ENCODE measurements at places on chromosomes 7 and 10. TPM values are rescaled to one million over a fixed set of nuclear protein-coding genes. Genes with fewer than 3 reads are reported as not detected.

- no peak for DNase-seq
Observed at GRCh38 chr7:44881610-44882009, 3.7 kb downstream of the PURB start.

GRCh38 chr7:42345478-42346299 is 108.7 kb upstream of the GLI3 start:
- no peak for DNase-seq

DNA sequence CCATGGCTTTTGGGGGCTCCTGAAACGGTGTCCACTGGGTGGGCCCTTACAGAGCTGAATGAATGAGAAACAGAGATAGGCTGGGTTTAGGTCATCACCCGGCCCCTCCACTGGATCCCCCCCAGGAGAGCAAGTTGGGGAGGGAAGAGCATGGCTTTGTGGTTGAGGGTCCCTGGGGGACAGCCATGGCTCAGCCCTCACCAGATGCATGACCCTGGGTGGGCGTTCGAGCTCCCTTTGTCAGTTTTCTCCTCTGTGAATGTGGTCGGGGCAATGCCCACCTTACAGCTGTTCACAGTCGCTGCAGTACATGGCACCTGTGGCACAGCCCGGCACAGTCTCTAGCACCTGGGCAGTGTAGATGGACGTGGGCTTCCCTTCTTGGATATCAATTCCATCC is 40.6 kb upstream of the CXCL12 start:
- no peak for DNase-seq

DNA sequence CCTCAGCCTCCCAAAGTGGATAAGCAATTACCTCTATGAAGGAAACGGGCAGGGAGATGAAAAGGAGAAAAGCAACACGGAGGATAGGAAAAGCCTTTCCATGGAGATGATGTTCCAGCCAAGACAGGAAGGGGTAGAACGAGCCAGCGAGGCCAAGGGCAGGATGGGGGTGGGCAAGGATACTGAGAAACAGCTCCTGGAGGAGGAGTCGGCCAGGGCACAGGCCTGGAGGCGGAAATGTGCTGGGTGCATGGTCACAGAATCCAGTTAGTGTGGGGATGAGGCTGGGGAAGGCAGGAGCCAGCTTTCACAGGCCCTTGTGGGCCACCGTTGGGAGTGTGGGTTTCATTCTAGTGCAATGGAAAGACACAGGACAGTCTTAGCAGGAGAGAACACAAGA is 162.6 kb downstream of the JAZF1 start:
- no peak for DNase-seq

DNA sequence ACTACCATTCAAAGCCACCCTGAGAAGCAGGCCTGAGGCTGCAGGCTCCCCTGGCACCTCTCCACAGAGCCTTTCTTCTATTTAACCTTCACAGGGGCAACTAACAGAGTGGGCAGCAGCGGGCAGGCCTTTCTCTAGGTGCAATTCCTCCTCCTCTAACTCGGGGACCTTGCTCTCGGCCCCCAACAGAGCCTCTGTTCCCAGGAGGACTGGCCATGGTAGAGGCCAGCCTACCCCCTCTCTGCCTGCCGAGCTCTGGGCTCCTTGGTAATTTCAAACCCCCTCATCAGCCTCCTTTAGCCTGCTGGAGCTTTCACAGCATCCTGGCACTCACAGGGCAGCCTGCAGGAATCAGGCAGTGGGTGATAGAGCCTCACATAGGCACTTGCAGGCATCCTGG is 920.8 kb upstream of the ZNF722 start:
- no peak for DNase-seq

DNA sequence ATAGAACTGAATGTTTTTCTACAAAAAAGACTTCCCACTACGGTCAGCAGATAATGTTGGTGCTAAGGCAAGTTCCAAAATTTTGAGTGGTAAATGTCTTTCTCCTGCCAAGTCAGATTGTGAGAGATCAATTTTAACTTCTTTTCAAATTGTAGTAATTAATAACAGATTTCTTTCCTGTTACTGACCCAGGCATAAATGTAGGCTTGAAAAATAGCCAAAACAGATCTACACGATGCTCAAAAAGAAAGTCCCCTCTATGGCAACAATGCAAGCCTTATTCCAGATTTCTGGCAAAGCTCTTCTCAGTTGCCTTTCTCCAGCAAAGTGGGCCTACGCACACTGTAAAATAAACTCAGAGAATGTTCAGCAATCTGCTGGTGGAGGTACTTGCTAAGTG is 641.0 kb upstream of the NRP1 start:
- DNase-seq = no peak

GRCh38 chr10:110556969-110557601 is 10.4 kb upstream of the SMC3 start:
- peak; percentile 51 for DNase-seq

DNA sequence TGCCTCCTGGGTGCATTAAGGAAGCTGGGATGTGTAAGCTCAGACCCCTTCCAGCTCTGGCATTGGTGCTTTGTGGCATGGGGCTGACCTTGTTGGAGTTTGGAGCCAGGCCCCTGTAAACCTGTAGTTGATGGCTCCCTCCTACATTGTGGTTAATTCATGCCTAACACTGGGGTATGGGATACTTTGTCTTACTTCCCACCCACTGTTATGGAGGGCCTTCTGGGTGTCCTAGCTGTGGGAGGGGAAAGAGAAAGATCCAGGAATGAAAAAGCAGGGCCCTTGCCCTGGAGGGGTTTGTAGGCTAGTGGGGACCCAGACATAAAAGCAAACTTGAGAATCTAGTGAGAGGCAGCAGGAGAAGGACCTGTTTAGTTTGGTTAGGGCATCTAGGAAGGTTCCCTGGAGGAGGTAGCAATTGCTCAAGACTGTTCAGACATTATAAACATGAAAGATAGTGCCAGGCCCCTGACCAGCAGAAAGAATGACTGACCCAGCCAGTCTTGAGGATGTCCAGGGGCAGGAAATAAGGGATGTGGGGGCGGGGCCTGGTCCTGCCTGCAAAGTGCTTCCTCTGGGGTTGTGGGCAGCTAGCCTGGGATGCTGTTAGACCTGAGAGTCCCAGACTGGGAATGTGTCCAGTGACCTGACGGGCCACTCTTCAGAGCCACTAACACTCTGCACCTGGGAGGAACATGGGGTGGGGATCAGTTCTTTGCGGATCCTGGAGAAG is 6.6 kb downstream of the ADAMTS14 start:
- DNase-seq = no peak

DNA sequence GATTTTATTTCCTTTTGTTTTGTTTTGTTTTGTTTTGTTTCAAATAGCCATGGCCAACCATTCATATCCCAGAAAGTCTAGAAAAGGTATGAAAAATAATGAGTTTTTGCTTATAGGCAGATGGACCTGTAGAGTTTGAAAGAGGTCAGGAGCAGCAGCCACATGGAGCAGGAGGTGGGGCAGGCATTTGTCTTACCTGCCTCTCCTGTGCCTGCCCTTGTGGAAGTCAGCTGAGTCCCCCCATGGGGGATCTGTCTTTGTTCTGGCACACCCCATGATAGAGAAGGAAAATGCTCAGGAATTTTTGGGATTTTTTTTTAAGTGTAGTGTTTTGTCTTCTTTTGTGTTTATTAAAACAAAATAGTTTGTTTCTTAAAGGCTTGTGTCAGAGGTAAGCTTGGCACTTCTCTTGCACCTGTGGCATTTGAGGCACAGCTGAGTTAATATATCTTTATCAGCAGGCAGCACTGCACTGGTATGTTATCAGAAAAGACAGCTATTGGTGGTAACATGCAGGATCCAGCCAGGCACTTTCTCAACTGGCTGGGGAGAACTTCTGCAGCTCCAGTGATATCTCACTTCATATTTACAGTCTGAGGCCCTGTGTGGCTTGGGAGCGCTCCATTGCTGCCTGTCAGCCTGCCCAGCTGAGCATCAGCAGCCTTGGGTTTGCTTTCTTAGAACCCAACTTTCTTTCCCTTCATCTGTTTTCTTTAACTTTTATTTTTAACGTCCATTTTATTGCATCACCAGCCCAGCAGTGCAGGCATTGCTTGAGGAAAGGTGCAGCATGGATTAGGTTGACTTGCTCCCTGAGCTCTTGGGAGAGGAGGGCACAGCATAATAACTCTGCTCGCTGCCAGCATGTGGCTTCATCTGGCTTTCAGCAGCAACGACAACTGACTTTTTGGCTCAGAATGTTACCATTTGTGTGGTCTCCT is 44.4 kb downstream of the LRRC4 start:
- DNase-seq = no peak

- DNase-seq = no peak
Observed at GRCh38 chr10:51879238-51879637, 179.8 kb upstream of the CSTF2T start.

DNA sequence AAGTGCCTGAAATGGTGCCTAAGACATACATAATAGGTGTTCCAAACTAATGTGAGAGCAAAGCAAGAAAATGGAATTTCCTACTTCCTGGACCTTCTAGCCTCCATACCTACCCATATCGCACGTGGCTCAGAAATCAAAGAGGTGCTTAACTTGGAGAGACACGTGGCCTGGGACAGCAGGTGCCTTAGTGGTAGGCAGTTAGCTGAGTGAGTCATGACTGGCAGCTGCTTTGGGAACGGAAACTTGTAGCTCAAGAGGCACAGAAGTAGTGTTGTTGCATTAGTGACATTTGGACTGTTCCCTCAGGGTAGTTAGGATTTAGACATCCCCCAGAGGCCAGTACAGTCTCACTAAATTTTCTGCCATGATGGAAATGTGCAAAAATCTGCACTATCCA is 12.0 kb upstream of the BMPER start:
- DNase-seq = no peak

DNA sequence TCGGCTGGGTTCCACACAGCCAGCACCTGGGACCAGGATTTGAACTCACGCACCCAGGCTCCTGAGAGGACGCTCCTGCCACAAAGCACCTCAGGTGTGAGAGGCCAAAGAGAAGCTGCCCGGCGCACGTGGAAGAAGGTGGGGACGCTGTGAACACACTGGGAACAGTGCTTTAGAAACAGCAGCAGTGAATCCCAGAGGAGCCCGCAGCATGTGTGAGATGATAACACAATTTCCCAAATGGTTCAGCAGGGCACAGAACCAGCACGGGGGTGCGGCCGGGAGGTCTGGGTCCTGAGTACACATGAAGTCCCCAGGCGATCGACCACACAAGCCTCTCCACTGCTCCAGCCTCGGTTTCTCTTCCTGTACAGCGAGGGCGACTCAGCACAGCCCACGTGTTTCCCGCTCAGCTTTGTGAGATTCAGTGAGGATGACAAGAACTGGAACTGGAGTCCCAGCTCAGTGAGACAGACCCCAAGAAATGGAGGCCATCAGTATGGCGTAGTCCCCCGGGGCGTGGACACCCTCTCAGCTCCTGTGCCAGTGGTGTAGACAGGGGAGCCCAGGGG is 188.3 kb downstream of the MAD1L1 start:
- DNase-seq = peak; percentile 17

The KCNMA1 gene
- total RNA-seq = 0.39 TPM

The TMEM140 gene
- total RNA-seq = 31.0 TPM

The OPALIN gene
- not detected for total RNA-seq

The AKR1C4 gene
- total RNA-seq = not detected

The FEZF1 gene
- not detected for total RNA-seq

Measured in activated naive CD8-positive, alpha-beta T cell treated with anti-CD3 and anti-CD28 coated beads, Interleukin-2, amount 10 ng/mL, durations not matched to agents 7 days and 5 days (primary cell).